SHP77 (cell line): ENCODE measurements at places on chromosomes 5 and 9.

GRCh38 chr5:180395540-180396274 is 42.6 kb upstream of the GFPT2 start:
- no peak for DNase-seq

DNA sequence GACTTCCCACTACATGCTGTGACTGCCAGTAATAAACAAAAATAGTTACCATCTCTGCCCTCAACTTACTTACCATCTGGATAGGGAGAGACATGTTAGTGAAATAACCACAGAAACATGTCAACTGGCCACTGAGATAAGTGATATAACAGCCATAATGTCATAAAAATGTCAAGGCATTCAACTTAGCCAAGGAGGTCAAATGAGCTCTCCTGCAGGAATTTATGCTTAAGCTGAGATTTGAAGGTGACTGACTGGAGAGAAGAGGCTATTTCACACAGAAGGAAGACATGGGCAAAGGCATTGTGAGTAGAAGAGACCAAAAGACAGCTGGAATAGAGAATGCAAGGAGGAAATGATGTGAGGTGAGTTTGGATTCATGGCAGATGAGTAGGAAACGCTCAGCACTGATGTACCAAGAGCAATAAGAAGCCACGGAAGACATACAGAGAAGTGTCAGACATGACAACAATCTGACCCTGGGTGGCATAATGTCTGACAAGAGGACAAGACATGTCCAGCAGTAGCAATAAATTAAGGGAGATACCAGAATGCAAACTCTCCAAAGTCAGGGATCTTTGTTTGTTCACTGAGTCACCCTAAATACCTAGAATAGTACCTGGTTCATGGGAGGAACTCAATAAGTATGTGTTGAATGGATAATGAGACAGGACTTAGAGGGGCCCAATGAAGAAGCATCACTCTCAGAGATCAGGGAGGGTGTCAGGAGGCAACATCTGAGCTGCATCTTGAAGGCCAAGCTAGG is 318.8 kb downstream of the ACTL7B start:
- no peak for DNase-seq

DNA sequence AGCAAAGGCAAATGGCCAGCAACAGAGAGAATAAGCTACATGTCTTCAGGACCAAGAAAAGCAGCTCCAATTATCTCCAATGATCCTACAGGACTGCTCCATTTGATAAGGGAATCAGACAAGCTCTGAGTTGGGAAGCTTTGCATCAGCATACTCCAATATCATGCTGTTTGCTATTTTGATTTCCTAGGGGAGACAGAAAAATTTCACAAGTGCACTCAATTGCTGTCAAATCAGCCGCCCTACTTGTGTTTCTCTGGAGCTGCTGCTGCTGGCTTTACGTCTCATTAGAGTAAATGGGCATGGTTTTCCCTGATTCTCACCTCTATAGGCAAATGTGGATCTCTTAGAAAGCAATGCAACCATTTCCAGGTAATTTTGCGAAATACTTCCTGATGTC is 201.7 kb downstream of the PRELID2 start:
- DNase-seq: no peak

DNA sequence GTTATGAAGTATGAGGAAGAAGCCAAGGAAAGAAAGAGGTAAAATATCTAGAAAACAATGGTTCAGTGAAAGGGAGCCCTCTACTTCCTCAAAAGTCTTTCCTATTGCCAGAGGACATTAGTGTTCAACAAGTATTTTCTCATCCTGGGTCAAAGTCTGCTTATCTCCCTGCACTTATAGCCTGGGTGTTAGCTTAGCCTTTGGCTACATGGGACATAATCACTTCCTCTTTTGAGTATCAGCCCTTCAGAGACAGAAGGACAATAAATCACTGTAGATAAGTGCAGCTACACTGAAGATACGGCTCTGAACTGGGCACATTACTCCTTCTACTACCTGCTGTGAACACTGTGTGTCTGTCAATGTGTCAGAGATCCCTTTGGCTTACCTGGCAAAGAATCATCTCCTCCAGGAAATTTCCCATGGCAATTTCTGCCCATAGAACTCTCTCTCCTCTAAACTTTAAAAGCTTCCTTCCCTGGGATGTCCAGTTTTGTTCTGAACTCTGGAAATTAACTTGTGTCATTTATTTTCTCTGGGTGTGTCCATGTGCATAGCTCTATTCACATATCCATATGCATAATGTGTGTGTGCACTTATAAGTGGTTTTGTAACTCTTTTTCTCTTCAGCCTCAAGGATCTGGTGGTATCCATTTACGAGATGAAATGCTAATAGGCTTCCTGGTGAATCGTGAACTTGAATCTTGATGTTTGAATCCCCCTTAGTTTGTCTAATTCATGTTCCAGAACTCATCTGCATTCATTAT is 30.0 kb upstream of the RECK start:
- DNase-seq: no peak

- no peak for DNase-seq
Measured at GRCh38 chr5:169341556-169341955, 40.6 kb upstream of the SLIT3 start.

- no peak for DNase-seq
Measured at GRCh38 chr5:158013939-158014338, 155.0 kb upstream of the CLINT1 start.

GRCh38 chr9:13358128-13358527 is 78.6 kb upstream of the MPDZ start:
- DNase-seq: no peak

GRCh38 chr9:4223312-4223833 is 76.5 kb downstream of the GLIS3 start:
- no peak for DNase-seq

GRCh38 chr5:139088024-139088423 is 110.1 kb downstream of the SIL1 start:
- DNase-seq: no peak

- DNase-seq: no peak
Measured at GRCh38 chr9:116067566-116067965, 86.0 kb upstream of the PAPPA start.

DNA sequence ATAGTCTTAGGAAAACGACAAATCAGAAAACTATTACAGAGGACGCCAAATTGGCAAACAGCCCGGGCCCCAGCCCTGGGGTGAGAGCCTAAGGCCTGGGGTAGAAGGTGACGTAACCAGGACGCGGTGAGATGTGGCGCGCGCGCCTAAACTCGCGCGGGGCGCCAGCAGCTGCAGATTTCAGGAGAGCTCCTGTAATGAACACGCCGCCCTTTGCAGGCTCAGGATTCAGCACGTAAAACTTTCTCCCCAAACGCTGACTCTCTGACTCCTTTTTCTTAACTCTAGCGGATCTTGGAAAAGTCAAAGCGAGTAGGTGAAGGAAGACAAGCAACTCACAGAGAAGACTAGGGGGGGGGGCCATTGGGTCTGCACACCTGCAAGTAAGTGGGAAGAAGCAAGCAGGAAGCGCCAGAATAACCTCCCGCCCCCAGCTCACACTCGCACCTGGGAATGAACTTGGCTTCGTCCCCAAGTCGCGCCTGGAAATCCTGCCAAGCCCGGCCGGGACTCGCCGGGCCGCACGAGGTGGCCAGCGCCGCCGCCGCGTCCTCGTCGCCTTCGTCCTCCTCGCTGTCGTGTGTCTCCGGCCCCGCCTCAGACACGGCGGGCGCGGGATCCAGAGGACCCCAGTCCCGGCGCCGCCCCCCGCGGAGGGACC is 822 bp downstream of the RASEF start:
- DNase-seq: no peak

- no peak for DNase-seq
Measured at GRCh38 chr9:38233796-38234355, 158.6 kb upstream of the ALDH1B1 start.

DNA sequence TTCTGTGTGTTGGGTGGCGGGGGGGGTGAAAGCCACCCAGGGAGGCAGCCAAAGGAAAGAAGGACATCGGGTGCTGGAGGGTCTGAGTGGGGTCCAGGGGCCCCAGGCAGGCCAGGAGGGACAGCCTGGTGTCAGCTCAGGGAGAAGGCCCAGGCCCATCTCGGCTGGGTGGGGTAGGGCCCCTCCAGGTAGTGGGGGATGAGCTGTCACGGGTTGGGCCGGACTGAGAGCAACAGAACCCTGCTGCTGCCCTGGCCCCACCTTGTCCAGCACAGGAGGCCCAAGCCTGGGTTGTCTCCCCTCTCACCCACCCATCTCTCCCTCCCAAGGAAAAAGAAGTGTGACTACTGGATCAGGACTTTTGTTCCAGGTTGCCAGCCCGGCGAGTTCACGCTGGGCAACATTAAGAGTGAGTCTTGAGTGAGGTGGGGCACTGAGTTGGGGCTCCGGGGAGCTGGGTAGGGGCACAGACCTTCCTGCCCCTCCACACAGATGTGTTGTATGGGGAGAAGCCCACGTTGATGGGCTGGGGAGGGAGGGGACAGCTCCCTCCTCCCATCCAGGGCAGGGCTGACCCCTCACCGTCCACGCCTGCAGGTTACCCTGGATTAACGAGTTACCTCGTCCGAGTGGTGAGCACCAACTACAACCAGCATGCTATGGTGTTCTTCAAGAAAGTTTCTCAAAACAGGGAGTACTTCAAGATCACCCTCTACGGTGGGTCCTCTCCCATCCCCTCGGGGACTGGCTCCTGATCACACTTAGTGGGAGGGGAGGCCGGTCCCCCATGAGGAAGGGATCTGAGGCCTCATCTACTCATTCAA is 2.3 kb downstream of the LCN2 start:
- DNase-seq: no peak

DNA sequence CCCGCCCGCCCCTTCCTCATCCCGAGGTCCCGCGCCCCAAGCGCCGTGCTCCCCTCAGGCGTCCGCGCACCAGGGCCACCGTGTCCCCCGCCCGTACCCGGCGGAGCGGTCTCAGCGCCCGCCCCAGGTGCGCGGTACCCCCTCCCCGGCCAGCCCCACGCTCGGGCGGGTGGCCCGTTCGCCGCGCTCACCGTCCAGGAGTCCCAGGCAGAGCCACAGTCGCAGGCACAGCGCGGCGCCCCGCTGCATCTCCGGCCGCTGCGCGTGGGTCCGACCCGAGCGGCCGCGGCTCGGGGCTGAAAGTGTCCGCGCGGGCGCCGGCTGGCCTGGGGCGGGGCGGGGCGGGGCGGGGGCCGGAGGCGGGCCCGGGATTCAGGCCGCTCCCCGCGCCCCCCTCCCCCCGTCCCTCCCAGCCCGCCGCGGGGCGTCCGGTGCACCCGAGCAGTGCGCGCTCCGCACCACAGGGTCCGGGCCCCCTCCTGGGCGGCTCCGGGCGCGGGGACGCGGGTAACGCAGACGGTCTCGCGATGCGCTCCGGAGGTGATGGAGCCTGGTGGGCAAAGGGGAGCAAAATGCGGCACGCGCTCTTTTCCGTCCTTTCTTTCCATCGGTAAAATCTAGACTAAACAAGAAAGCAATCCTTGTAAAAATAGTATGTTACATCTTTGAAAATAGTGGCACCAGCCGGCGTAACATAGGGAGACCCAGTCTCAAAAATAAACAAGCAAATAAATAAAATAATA is at the start of gene FLT4:
Gene FLT4 (minus strand): TSS at position 304 of the 743 bp plus-strand sequence. CDS start 55 bp downstream, at position 249.
- no peak for DNase-seq

DNA sequence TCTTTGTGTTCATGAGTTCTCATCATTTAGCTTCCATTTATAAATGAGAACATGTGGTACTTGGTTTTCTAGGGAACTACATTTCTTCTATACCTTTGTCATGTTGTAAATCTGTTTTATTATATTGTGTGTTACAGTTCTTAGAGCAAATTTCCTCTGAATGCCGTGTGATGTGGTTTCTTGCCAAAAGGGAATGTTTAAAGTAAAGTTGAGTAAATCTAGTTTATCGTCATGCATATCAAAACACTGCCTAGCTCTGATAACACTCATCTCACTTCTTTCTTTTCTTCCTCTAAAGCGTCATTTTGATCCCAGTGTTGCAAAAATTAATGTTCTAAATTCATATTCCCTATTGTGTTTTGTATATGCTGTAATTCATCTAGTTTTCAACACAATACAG is 295.4 kb upstream of the HAPLN1 start:
- DNase-seq: no peak

GRCh38 chr9:93950619-93951601 is 4.2 kb downstream of the BARX1 start:
- no peak for DNase-seq

GRCh38 chr9:124868511-124869465 is 6.9 kb downstream of the ARPC5L start:
- DNase-seq: peak; percentile 86

DNA sequence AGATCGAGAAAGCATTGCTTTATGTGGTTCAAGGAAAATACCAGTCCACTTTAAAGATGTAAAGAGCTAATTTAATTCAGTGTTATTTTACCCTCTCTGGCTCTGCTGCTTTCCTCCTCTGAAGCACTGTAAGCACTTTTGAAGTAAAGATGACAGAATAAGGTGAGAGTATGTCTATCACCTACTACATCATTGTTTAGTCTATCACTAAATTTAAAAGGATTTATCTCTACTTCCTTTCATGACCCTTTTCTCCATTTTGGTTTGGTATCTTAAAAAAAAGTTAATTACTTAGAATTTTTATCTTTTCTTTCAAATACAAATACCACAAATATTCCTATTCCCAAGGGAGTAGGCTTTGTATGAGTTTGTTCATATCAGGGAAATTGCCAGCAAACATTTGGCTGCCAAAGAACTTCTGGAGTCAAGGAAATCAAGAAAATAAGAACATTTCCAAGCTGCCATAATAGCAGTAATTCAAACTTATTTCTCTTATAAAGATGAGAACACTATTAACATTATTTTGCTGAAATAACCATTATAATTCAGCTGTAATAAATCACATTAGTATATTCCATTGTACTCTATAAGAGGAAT is 77.8 kb downstream of the SLC38A9 start:
- no peak for DNase-seq

DNA sequence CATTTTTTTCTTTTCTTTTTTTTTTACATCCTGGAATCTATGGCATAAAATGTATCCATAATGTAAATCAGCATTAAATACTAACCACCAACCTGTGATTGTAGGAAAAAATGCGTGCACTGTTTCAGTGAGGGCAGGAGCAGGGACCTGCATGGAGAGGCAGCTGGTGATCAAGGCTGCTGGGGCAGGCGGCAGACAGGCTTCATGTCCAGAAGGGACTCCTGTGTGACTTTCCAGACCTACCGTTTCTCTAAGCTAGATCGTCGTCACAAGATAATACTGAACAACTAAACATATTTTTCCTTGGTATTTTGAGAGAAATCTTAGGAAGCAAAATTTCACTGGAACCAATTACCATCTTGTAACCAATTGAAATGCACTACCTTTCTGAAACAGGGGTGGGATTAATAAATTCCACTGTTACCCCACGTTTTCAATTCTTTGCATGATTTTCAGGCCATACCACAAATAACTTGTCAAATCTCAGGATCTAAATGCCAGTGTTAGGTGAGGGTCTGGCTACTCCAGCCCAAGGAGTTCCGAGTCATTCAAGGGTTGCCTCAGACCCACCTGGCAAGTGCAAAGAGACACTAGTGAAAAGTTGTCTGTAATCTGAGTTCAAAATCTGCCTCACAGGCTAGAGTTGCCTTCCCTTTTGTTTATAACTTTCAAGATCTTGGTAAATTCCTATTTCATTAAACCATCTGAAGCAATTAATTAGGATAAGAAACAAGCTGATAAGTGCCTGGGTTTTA is 198.2 kb downstream of the SEMA5A start:
- DNase-seq: no peak
